ENCODE measurements at places on chromosomes 2 and 18. TPM values are rescaled to one million over a fixed set of nuclear protein-coding genes. Genes with fewer than 3 reads are reported as not detected.

Gene PUS10
- 2.6 TPM for total RNA-seq

Gene C2orf72
- total RNA-seq = 5.3 TPM

Gene GALNT3
- 0.11 TPM for total RNA-seq

Gene C1GALT1C1L
- 2.8 TPM for total RNA-seq

Gene CCDC121
- 4.6 TPM for total RNA-seq

Gene ABCG5
- total RNA-seq = not detected

Gene TMEM37
- total RNA-seq = 1.5 TPM

Gene CCT4
- 323 TPM for total RNA-seq

Gene WNT10A
- total RNA-seq = 0.19 TPM

Gene TYMS
- 192 TPM for total RNA-seq

Gene DNAJC5G
- not detected for total RNA-seq

Gene ODC1
- total RNA-seq = 132 TPM

Gene SLC9A2
- 3.4 TPM for total RNA-seq

Gene PDE1A
- total RNA-seq = 0.14 TPM

Gene ITGB6
- 0.79 TPM for total RNA-seq

All from A549 treated with ZK216348 at 1 μM for 4 hours (cell line).